A549 treated with dexamethasone at 1 μM for 4 hours (cell line): ENCODE measurements at places on chromosomes 2 and 18. TPM values are rescaled to one million over a fixed set of nuclear protein-coding genes. Genes with fewer than 3 reads are reported as not detected.

TXNDC9 gene
- total RNA-seq, result 38.4 to 45.9 TPM (median 40.1 TPM) in 5 replicates

PMAIP1 gene
- 13.7 to 16.2 TPM (median 15.4 TPM) in 5 replicates for total RNA-seq

ANAPC1 gene
- total RNA-seq, result 24.7 to 30.8 TPM (median 29.9 TPM) in 5 replicates

CAPG gene
- total RNA-seq, result 90.5 to 114 TPM (median 92.1 TPM) in 5 replicates

TANC1 gene
- total RNA-seq, result 7.1 to 11.1 TPM (median 9.5 TPM) in 5 replicates

ASAP2 gene
- 38.4 to 69.0 TPM (median 64.1 TPM) in 5 replicates for total RNA-seq

GKN2 gene
- total RNA-seq, result 1.5 to 2.9 TPM (median 2.0 TPM) in 5 replicates

KCNIP3 gene
- total RNA-seq, result 1.5 to 2.3 TPM (median 1.8 TPM) in 5 replicates

PRKAG3 gene
- total RNA-seq, result 0.04 TPM in 1 of 5 replicates, not detected in the others

GPBAR1 gene
- 0.17 to 0.59 TPM (median 0.49 TPM) in 5 replicates for total RNA-seq

PPM1B gene
- total RNA-seq, result 31.3 to 44.6 TPM (median 40.8 TPM) in 5 replicates

FBXO15 gene
- total RNA-seq, result 0.61 to 0.91 TPM (median 0.73 TPM) in 5 replicates

PDE11A gene
- 0.21 to 0.52 TPM (median 0.42 TPM) in 5 replicates for total RNA-seq

LRRTM1 gene
- not detected in 5 replicates for total RNA-seq

CCDC68 gene
- total RNA-seq, result 4.1 to 5.8 TPM (median 4.4 TPM) in 5 replicates

PRKD3 gene
- total RNA-seq, result 9.5 to 17.0 TPM (median 14.7 TPM) in 5 replicates

TSPYL6 gene
- total RNA-seq, result 0.03 TPM in 1 of 5 replicates, not detected in the others

SIX2 gene
- 1.2 to 2.6 TPM (median 2.5 TPM) in 5 replicates for total RNA-seq

AFF3 gene
- total RNA-seq, result 0.02 to 0.08 TPM (median 0.05 TPM) in 5 replicates

ST8SIA5 gene
- total RNA-seq, result 0.02 TPM in 2 of 5 replicates, not detected in the others

SLC4A3 gene
- 1.9 to 4.0 TPM (median 2.9 TPM) in 5 replicates for total RNA-seq

DYNAP gene
- total RNA-seq, result not detected in 5 replicates

IL1RN gene
- 0.30 to 0.54 TPM (median 0.37 TPM) in 5 replicates for total RNA-seq

ACTG2 gene
- 0.18 to 0.45 TPM (median 0.28 TPM) in 5 replicates for total RNA-seq

AUP1 gene
- 176 to 254 TPM (median 231 TPM) in 5 replicates for total RNA-seq

EPC2 gene
- total RNA-seq, result 10.5 to 12.9 TPM (median 11.1 TPM) in 5 replicates

MZT2B gene
- 283 to 351 TPM (median 338 TPM) in 5 replicates for total RNA-seq

ALMS1 gene
- total RNA-seq, result 8.0 to 11.4 TPM (median 9.8 TPM) in 5 replicates

TNS1 gene
- total RNA-seq, result 10.7 to 28.4 TPM (median 17.4 TPM) in 5 replicates

GRHL1 gene
- total RNA-seq, result 0.72 to 1.5 TPM (median 1.1 TPM) in 5 replicates

CKAP2L gene
- 12.4 to 16.9 TPM (median 16.7 TPM) in 5 replicates for total RNA-seq

ALS2 gene
- total RNA-seq, result 9.5 to 13.5 TPM (median 12.0 TPM) in 5 replicates

PSMA8 gene
- total RNA-seq, result not detected in 5 replicates

ELOA2 gene
- not detected in 5 replicates for total RNA-seq

BAZ2B gene
- total RNA-seq, result 4.0 to 10.0 TPM (median 7.8 TPM) in 5 replicates

RNF125 gene
- 0.21 to 0.60 TPM (median 0.25 TPM) in 5 replicates for total RNA-seq

SERPINB11 gene
- total RNA-seq, result 0.08 to 0.22 TPM in 2 of 5 replicates, not detected in the others

ABCG8 gene
- 0.04 TPM in 1 of 5 replicates, not detected in the others for total RNA-seq

RUFY4 gene
- total RNA-seq, result not detected in 5 replicates

SCN2A gene
- total RNA-seq, result 0.01 to 0.04 TPM (median 0.02 TPM) in 3 of 5 replicates, not detected in the others

ZNF24 gene
- total RNA-seq, result 11.0 to 14.2 TPM (median 11.9 TPM) in 5 replicates

NT5DC4 gene
- 0.05 TPM in 1 of 5 replicates, not detected in the others for total RNA-seq

PLEK gene
- total RNA-seq, result not detected in 5 replicates

C2orf42 gene
- total RNA-seq, result 6.6 to 9.8 TPM (median 8.2 TPM) in 5 replicates
